ENCODE measurements at places on chromosomes 7 and 10.

DNA sequence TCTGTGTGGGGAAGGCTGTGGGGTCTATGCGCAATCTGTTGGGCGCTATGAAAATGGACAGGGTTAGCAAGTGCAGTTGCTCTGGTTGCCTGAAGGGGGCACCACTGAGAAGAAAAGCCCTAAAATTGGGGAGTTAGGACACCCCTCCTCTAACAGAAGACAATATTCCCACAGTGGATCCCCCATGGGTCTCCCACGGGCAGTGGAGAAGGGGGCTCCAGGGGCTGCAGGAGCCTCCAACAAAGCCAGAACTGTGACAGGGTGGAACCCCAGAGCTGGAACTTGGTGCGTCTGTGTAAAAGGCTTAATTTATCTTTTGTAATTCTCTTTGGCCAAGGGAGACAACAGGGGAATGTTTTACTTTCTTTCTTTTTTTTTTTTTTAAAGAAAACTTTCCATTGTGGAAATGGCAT lies 12.5 kb upstream of the COL13A1 start:
- DNase-seq, result no peak

DNA sequence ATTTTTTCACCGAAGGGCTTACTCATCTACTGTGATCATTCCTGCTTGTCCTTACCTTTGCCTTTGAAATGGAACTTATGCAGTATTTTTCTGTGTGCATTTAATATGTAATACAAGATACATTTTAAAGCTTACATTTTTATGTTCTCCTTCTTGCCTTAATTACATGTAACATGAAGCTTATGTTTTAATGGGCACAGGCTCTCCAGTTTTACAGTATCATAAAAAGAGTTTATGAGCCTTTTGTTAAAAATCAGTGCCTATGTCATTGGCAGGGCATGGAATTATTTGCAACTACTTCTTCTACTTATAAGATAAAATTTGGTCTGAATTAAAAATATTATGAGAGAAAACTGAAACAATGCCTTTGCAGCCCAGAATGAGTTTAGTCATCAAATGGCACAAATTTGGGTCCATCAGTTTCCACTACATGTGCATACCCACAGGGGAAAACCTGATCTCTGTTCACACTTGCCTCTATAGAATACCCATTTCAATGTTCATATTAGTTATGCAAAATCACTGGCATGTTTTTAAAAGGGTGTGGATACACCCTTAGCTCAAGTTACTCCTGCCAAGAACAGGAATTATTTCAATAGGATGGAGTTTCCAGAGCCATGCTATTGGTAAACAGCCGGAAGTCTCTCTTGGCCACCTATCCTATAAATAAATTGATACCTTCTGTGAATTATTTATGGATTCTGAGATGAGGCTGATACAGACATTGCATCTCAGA lies 27.9 kb upstream of the WNT16 start:
- no peak for DNase-seq

- peak; percentile 64 for DNase-seq
Measured at GRCh38 chr7:40316176-40316575, 181.4 kb downstream of the SUGCT start.

DNA sequence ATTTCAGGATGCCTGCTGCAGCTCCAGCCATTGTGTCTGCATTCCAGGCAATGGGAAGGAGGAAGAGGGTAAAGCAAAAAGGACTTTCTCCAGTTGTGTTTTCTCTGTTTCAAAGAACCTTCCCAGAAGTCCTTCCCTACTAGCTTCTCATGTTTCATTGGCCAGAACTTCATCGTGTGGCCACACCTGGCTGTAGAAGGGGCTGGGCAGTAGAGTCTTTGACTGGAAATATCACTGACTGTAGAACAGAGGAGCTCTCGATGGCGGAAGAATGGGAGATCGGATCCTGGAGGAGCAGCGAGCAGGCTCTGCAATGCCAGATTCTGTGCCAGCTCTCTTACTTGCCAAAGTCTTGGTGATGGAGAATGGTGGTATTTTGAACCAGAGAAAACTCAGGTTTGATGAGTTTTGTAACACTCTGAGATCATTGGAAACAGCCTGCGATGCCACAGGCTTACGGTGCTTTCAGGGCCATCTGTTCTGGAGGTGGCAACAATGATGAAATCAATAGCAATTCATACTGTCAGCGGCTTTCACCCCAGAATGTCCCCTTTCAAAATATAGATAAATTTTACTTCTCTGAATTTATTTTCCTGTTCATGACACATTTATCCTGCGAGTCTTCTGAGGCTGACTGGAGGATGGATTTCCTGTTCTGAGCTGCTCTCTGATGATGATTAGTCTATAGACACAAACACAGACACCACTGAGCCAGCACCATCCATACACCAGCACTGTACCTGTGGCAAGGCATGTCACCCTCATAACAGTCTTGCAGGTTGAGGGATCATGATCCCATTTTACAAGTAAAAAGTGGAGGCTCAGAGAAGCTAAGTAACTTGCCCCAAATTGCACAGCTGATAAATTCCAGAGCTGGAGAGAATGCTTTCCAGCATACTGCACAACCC lies 204.2 kb downstream of the EMX2 start:
- no peak for DNase-seq

GRCh38 chr7:1645476-1645875 lies 24.6 kb upstream of the ELFN1 start:
- no peak for DNase-seq

GRCh38 chr7:157090485-157091165 lies 48.1 kb upstream of the UBE3C start:
- DNase-seq, result no peak

DNA sequence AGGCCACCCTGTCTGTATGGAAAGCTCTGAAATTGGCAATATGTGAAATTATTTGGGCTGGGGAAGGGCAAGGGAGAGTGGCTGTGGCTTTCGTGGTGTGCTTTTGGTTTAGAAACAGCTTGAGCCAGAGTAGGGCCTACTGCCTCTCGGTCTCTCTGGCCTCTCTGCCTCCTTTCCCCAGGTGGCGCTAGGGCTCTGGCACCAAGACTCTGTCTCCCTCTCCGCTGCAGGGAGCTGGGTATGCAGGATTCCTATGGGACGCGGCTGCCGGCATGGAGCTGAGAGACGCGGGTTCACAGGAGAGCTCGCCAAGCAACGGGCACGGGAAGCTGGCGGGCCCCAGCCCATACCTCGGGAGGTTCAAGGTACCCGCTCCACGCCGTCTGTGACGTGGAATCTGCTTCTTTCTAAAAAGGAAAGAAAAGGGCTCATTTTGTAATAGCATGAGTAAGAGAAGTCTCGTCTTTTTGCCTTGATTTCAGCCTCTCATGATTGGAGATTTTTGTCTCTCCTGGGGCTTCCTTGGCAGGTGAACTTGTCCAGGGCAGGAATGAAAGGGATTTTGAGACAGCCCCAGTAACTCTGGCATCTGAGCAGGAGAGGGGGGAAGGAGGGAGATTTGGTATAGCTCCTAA lies 105.1 kb upstream of the ANLN start:
- DNase-seq, result no peak

DNA sequence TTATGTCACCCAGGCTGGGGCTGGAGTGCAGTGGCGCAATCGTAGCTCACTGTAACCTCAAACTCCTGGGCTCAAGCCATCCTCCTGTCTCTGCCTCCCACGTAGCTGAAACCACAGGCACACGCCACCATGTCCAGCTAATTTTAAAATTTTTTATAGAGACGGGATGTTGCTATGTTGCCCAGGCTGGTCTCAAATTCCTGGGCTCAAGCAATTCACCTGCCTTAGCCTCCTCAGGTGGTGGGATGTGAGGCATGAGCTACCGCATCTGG lies 123.2 kb upstream of the PARD3 start:
- DNase-seq, result peak; percentile 22

DNA sequence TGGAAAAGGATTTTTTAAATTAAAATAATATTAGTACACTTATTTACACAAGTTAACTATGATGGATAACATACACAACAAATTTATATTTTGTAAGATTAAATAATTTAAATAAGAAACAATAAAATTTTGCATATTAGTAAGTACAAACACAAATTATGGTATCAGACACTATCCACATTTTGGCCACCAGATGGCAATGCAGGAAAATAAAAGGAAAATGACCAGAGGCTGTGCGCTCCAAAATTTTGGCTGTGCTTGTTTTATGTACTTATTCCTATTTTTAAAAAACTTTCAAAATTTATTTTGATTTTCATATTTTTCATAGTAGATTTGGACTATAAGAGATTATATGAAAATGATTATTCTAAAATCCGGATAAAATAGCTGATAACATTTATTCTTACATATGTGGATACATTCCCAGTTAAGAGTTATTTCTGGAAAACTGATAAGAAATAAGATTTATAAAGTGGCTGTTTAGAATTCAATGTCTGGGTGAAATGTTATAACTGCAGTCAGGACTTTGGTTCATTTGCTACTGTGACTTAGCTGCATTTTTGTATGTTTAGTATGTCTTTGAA lies 274.7 kb upstream of the HGF start:
- DNase-seq, result peak; percentile 59

DNA sequence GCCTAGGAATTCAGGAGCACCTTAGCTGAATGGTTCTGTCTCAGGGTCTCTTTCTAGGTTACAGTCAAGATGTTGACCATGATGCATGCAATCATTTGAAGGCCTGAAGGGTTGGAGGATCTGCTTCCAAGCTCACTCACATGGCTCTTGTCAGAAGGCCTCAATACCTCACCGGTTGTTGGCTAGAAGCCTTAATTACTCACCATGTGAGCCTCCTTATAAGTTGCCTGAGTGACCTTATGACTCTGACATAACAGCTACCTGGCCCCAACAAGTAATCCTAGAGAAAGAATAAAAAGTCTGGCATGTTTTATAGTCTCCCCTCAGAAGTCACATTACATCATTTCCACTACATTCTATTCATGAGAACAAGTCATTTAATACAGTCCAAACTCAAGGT lies 3.4 kb upstream of the C1GALT1 start:
- DNase-seq, result peak; percentile 16

- DNase-seq, result no peak
Measured at GRCh38 chr10:56874950-56875349, 513.9 kb upstream of the ZWINT start.

DNA sequence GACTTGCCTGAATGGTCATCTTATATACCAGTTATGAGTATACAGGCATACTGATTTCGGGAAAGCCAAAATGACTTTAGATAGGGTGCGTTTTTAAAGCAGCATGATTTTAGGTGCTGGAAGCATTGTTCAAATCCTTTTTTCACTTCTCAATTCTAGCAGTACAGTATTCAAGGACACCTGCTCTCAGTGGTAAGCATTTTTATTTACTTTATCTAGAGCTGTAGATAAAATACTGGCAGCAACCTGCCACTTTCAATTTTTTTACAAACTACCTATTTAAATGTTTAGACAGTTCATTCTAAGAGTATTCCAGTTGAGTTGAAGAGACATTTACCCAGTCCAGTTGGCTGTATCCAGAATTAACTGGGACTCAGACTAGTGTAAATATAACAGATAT lies 33.6 kb downstream of the TMEM106B start:
- DNase-seq, result no peak

- DNase-seq, result peak; percentile 58
Measured at GRCh38 chr7:151249034-151249731, 689 bp upstream of the SMARCD3 start.

DNA sequence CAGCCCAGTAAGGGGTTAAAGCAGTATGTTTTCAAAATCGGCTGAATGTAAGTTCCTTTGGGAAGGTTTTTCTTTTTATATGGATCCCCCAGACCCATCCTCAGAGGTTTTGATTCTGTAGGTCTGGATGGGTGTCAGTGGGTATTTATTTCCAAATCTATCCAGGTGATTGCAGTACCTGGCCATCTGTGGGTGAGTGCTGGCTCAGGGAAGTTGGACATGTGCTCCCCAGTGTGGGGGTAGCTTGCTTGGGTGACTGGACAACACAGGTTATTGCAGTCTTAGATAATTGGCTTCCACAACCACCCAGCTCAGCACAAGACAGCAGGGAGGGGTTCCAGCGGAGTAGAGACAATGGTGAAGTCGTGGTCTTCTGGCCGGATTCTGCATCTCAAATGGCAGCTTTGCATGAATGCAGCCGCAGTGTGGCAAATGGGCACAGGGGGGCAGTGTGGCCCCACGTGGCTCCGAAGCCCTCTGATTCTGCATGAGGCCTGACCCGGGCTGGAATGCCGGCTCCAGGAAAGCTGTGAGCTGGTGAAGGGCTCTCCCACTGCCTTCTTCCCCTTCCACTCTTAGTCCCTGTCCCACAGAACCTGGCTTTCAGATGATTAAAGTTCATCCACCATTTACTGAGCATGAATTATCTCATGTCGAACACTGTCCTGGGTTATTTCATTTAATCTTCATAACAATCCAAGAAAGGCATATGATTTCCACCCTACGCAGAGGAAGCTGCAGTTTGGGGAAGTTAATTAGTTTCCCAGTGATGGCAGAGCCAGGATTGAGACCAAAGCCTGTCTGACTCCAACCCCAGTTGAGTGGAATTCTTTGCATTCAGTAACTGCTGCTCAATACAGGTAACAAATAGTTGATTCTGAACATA lies 64.5 kb upstream of the SYPL1 start:
- peak; percentile 74 for DNase-seq

DNA sequence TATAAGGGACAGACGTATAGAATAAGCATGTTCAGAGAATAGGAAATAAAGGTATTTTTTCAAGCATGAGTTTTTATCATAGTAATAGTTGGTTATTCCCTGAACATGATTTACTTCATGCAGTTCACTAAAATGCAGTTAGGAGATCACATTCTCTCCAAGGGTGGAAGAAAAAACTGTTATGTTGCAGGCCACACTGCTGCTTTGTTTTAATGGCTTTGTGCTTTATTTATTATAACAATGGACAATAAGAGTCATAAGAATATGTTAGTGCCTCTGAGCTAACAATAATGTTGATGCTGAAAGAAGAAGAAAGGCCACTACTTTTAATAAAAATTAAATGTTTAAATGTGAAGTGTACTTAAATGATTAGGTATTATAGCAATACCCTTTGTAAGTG lies 78.5 kb upstream of the GATAD1 start:
- DNase-seq, result no peak

DNA sequence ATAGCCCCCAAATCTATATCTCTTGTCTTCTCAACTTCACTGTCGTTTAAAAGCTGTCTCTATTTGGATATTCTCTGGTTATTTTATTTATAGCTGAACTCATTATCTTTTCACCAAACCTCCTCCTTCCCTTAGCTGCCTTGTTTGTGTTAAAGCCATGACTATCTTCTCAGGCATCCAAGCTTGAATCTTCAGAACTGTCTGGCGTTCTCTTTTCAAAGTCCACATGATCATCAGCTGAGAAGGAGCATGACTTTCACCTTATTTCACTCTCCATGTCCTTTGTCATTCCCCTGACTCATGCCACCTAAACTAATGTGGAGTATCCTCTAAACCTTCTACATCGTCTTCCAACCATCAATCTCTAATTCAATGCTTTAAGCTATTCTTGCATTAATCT lies 5.7 kb upstream of the GLCCI1 start:
- DNase-seq, result peak; percentile 26

All from fibroblast of upper back skin (primary cell).